Activated CD8-positive, alpha-beta memory T cell treated with anti-CD3 and anti-CD28 coated beads for 1 hour (primary cell): ENCODE measurements at places on chromosomes 7 and 10.

- DNase-seq: no peak
Measured at GRCh38 chr10:1947464-1948003, 210.2 kb upstream of the ADARB2 start.

GRCh38 chr7:48161407-48162125 lies 9.7 kb upstream of the ABCA13 start:
- DNase-seq: no peak

GRCh38 chr7:27793780-27794179 lies 53.8 kb downstream of the TAX1BP1 start:
- DNase-seq: no peak

GRCh38 chr10:17527514-17528146 lies 73.2 kb upstream of the ST8SIA6 start:
- no peak for DNase-seq

DNA sequence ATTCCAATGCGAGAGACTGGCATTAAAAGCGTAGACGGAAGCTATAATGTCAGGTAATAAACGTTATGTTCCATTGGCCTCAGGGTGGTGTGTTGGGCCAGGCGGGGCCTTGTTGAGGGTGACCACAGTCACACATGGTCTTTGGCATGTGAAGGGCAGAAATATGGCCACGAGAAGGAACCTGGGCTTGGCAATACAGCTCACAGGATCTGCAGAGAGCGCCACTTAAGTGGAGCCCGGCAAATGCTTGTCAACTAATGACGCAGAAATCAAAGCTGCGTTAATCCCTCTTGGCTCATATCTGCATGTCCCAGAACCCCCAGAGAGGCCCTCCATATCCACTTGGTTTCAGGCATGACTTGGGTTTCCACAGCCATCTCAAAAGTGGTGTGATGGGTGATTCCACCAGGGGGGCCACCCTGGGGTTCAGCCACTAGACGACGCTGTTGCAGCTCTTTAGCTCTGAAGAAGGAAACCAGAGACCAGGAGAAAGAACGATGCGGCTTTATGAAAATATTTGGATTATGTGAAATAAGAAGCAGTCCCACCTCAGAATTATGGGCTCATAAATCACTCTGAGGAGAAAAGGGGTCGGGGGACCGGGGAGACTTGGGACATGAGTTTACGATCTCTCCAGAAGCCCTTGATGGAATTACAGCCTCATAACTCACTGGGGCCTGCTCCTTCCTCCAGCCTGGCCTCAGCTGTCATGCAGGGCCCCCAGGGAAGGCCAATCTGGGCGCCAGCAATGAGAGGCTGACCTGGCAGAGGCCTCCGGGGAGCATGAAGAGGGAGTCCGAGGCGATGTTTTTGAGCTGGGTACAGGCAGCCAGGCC lies 462.5 kb downstream of the PLXNA4 start:
- no peak for DNase-seq

- DNase-seq: no peak
Measured at GRCh38 chr10:78184851-78185692, 151.4 kb downstream of the RPS24 start.

- no peak for DNase-seq
Measured at GRCh38 chr7:141549582-141549981, 1.6 kb upstream of the AGK start.

GRCh38 chr7:115689941-115690340 lies 340.6 kb downstream of the TFEC start:
- no peak for DNase-seq

DNA sequence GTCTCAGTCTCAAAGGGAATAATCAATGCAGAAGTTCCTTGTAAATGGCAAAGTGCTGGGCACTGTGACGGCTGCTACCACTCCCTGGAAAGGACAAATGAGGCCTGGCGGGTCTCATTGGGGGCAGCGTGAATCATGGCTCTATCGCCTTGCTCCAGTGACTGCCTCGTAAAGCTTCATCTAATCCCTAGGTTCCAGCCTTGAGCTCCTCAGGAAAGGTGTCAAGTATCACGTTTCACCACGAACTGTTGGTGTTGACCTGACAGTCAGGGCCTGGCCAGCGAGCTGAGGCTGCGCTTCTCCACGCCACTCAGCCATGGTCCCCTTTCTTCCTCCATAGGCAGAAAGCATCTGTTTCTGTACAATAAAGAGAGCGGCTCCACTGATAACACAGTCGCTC lies 126.7 kb upstream of the ZNF32 start:
- DNase-seq: no peak

DNA sequence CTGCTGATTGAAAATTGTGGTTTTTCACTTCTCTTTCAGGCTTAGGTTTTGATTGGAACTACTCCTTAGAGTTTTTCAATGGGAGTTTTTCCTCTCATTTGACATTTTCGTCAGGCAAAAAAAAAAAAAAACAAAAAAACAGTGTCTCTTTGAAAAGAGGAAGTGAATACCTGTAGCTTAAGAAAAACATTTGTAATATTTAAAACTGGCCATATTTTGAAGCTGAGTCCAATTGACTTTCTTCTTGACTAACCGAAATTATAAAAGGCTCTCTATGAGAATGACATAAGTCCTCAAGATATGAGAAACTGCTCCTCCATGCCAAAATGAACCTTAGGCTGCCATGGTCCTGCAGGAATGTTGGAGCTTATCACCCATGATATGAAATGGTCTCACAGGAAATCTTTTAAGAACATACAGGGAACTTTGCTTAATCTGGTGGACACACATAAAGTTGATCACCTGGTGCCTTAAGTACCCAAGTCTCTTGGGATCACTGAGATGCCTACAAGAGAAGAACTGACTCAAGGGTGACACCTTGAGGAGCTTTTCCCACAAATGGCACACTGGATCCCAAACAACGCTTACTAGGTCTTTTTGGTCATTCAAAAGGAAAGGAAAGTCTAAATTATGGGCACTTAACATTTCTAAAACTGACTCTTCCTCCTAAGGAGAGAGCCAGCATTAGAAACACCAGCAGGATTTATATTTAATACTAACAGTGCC lies 263.4 kb downstream of the CDC14C start:
- DNase-seq: no peak

- DNase-seq: no peak
Measured at GRCh38 chr10:70479165-70479581, 606 bp downstream of the PALD1 start.

DNA sequence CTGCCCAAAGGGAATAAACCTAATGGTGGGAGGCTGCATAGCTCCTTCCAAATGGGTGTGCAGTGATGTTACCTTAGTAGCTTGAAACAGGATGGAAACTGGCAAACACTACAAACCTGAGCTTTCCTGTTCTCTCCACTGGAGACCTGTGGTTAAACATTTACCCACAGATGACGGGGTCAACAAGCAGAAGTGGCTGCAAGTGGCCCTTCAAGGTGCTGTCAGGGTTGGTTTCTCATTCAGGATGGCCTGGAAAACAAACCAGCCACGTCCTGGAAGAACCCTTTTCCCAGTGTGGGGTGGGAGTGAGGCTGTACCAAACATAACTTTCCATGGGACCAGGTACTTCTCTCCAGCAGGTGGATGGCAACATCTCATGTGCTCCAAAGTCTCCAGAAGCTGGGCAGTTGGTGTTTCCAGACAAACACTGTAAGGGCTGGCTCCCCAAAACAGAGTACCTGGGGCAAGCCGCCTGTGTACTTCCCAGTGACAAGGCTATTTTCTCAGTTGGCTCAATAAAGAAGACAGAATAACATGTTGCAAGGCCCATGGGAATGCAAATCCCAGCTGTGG lies 67.5 kb downstream of the DNAJB9 start:
- no peak for DNase-seq

- no peak for DNase-seq
Measured at GRCh38 chr10:102985811-102986210, 67.7 kb downstream of the CNNM2 start.

GRCh38 chr7:76281706-76282343 lies 20.6 kb upstream of the HSPB1 start:
- DNase-seq: no peak

GRCh38 chr10:3763852-3764625 lies 21.0 kb downstream of the KLF6 start:
- DNase-seq: no peak

GRCh38 chr7:7913504-7913903 lies 55.1 kb upstream of the GLCCI1 start:
- DNase-seq: no peak

DNA sequence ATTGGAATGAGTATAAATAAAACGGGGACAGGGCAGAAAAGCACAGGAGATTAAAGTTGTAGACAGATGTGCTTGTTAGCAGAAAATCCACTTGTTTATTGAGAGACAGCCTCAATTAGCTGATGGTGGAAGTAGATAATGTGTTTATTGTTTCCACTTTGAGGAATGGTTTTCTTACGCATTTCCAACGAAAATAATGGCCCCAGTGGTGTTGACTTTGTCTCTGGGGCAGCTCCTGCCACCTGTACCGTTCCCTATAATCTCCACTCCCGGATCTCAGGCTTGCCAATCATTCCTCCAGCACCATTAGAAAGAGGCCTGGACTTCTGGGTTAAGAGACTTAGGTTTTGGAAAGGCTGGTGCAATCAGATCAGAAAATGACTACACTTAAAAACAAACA lies 638.7 kb downstream of the PARD3 start:
- DNase-seq: no peak

GRCh38 chr10:128978211-128978610 lies 488.8 kb upstream of the MGMT start:
- DNase-seq: no peak

DNA sequence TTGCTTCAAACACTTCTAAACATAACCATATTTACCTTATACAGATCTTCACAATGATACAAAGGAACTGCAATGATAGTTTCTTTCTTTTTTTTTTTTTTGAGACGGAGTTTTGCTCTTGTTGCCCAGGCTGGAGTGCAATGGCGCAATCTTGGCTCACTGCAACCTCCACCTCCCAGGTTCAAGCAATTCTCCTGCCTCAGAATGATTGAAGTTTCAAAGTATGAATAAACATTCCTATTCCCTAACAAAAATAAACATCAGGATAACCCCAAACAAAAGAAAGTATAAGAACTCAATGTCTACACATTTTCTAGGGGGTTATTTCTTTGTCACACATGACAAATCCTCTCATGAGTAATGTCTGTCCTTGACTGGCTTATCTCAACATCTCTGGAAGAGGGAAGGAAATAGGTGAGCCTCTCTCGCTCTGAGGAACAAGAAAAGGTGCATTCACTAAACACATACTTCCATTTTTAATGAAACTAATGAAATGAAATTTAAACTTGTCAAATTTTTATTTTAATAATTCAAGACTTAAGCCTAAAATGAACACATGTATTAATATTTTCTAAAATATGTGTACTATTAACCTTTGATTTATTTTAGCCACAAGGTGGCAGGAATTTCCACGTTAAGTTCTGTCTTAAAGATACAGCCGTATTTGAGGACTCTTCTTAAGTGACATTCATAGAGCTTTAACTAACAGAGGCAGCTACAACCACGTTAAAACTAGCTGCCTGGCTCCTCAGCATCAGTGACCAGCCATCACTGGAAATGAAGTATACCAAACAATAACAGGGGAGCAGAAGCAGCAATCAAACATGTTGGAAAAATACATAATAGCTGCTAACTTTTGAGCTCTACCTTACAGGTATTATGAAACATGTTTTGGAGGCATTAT lies 58.3 kb downstream of the MALSU1 start:
- no peak for DNase-seq

- DNase-seq: no peak
Measured at GRCh38 chr7:41630741-41631140, 72.1 kb downstream of the INHBA start.

DNA sequence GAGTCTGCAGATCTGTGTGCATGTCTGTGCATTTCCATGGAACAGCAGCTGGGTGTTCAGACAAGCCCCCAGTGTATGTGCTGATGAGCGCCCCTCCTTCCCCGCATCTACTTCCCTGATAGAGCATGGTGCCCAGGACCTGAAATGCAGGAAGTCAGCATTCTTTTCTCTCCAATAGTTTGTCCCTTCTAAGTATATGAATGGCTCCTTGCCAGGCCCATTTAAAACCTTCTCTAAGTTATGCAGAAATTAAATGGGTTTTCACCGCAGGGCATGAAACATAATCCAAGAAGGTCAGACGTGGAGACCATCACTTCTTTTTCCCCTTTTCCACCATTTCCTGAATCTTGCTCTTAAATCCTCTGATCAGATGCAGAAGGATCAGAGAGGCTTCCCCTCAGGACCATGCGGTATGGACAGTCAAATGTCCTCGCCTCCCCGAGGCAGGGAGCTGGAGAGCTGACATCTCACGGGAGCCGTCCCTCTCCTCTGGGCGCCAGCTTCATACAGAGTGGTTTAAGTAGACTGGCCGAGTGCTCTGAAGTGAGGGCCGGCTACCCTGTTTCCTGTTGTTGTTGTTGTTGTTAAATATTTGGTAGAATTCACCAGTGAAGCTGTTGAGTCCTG lies 155.3 kb downstream of the C10orf105 start:
- no peak for DNase-seq

- DNase-seq: peak; percentile 67
Measured at GRCh38 chr7:118214051-118214832, 10.3 kb upstream of the ANKRD7 start.

DNA sequence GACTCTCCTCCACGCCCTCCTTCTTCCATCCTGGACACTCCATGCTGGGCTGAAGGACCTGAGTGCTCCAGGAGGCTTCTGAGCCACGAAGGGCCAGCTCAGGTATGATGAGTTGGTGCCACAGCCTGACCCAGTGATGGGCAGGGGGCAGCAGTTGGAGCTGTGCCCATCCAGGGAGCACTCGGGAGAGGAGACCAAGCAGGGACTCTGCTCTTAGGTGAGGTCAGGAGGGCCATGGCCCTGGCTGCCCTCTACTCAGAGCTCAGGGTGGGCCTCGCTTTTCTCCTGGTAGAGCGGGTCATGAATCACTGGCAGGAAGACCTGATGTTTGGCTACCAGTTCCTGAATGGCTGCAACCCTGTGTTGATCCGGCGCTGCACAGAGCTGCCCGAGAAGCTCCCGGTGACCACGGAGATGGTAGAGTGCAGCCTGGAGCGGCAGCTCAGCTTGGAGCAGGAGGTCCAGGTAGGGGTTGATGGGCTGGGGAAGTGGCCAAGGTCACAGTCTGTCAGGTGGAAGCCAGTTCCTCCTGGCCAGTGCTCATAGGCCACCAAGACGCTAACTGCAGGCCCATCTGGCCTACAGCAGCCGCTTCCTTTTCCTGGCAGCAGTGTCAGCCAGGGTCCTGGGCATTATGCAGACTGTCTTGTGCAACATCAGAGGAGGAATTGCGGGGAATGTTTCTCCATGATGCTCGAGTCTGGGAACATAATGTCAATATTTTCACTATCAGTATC lies 50.8 kb downstream of the ALOX5 start:
- DNase-seq: no peak

- no peak for DNase-seq
Measured at GRCh38 chr7:1668396-1669063, 1.5 kb upstream of the ELFN1 start.

DNA sequence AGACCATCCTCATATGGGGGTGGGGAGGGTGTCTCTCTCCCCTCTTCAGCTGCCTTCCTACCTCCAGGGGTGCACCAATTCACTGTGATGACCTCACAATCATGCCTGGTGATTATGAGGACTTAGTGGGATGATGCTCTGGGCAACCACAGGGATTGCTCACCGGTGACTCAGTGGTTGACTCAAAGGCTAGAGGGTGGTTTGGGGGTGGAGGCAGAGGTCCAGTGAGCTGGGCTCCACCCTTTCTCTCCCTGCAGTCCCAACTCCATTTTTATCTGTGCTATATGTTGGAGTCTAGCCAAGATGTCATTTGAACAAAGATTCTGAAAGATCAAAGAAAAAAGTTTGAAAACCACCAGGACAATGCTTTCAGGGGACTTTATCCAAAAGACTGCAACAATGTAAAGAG lies 286.9 kb downstream of the KCNMA1 start:
- DNase-seq: no peak
